GF-D8 (cell line): ENCODE measurements at places on chromosomes 1 and 21.

GRCh38 chr1:27662707-27663393 is 9.1 kb downstream of the IFI6 start:
- DNase-seq = peak; percentile 59

DNA sequence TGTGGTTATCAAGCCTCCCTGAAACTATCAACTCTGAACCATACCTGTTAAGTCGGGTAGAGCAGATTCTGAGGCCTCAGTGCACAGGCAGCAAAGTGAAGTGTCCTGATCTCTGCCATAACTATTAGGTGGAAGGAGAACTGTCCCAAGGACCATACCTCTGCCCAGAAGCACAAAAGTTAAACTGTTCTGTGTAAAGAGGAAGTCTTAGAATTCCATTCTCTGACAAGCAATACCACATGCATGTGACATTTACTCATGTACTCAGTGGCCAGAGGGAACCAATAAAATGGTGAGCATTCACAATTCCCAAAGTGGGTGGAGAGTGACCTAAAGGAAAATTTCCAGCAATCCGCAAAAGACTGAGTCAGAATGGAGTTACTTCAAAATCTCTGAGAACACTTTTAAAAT is 61.0 kb downstream of the TOR3A start:
- DNase-seq = peak; percentile 58

GRCh38 chr1:206560007-206560716 is 52.1 kb downstream of the EIF2D start:
- no peak for DNase-seq

DNA sequence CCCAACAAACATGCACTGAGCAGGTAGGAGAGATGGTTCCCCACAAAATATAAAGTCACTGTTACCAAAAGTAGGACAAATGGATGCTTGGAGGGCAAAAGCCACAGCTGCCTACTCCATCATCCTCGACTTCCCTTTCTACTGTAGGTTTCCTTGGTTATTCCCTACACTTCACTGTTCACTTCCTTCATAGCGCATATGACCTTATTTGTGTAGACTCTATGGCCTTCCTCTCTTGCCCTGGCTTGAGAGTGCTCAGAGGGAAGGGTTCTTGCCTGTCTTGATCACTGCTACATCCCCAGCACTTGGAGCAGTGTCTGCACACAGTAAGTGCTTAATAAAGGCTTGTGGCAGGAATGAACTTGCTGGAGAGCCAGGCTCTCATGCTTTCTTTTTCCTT is 14.6 kb upstream of the TRNP1 start:
- no peak for DNase-seq

DNA sequence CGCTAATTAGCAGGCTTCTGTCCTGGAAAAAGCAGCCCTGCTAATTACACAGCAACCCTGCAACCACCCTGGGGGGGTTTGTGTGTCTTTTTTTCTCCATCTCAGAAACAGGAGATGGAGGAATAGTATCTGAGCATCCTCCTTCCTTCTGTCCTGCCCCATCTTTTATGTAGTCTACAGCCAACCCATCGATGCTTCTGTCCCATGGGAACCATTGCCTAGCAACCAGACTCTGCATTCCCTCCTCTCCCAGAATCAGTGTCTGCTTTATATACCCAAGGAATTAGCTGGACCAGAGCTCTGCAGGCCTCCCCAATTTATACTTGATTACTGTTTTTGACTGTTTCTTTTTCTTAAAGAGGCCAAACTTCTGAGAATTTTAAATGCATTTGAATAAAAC is 35.1 kb downstream of the LRRC38 start:
- no peak for DNase-seq

DNA sequence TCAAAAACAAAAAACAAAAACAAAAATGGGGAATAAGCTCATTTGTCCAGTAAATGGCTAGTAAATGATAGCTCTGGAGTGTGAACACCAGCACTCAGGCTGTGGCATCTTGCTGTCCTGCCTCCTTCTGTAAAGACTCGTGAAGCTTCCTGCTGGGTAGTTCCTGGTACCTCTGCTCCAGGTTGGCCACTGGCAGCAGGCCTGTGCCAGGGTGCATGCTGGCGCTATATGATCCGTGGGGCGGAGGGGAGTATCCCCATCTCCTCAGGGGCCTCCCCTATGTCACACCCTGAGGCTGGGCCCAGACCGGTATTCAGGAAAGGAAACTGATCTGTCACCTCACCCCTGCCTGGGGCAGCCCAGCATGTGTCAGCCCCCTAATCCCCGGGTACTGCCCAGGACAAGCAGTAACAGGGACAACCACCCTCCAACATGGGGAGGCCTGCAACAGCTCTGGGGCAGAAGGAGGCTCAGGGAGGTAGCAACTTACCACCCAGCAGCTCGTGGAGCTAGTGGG is 14.1 kb downstream of the ALPL start:
- no peak for DNase-seq

DNA sequence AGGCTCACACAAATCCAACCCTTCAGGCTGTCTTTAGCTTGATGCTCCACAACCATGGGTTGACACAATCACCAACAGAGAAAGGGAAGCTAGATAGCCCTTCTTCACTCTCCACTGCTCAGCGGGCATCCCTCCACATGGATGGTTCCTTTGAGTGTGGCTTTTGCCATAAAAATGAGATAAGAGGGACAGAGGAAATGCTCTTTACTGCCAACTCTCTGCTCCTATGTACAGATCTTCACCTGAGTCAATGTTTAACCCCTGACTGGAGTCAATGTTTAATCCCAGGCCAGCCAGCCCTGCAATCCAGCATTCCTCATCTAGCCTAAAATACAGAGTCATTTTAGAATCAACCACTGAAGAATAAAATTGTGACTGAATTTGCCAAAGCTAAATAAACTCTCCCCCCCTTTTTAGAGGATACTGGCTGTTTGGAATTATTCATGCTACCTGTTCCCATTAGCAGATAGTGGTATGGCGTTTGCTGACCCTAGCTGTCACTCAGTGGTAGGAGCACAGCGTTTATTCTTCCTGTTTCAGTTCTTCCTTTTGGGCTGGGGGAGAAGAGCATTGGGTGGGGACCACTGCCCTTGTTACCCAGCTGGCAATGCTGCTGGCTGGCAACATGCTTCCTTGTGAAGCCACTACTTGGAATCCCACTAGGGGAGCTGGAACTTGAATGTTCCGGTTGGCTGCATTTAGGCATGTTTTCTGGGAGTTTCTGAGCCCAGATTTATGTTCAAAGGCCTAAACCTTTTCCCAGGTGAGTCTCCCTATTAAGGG is 5.2 kb upstream of the PIGR start:
- no peak for DNase-seq

DNA sequence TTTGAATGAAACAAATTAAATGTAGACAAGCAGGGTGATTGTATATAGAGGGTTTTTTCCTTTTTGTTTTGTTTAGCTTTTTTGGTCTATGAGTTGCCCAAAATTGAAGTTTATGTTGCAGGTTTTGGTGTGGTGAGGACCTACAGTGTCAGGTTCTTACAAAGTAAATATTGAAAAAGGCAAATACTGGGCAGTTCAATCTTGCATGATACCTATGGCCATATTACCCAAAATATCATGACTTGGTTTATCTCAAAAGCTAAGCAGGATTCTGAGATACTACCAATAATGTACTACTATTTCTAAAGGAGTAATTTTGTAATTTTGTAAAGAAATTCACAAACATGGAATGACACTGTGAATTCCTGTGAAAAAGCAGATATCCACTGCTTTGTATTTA is 1.8 kb downstream of the DNAJB4 start:
- no peak for DNase-seq

DNA sequence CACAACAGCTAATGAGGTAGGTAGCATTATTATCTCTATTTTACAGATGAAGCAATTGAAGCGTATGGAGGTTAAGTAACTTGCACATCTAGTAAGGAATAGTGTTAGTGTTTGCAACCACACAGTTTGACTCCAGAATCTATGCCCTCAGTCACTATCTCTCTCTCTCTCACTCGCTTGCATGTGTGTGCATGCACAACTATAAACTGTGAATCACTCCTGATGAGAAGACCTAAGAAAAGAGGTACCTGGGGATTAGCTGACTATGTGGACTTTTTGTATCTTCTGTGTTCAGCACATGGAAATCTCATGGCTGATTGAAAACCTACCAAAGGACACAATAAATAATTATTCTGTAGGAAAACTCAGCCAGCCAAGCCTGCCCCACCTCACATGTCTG is 295.5 kb downstream of the BRINP2 start:
- no peak for DNase-seq

GRCh38 chr1:43764581-43764980 is 57.2 kb downstream of the ST3GAL3 start:
- DNase-seq = no peak

DNA sequence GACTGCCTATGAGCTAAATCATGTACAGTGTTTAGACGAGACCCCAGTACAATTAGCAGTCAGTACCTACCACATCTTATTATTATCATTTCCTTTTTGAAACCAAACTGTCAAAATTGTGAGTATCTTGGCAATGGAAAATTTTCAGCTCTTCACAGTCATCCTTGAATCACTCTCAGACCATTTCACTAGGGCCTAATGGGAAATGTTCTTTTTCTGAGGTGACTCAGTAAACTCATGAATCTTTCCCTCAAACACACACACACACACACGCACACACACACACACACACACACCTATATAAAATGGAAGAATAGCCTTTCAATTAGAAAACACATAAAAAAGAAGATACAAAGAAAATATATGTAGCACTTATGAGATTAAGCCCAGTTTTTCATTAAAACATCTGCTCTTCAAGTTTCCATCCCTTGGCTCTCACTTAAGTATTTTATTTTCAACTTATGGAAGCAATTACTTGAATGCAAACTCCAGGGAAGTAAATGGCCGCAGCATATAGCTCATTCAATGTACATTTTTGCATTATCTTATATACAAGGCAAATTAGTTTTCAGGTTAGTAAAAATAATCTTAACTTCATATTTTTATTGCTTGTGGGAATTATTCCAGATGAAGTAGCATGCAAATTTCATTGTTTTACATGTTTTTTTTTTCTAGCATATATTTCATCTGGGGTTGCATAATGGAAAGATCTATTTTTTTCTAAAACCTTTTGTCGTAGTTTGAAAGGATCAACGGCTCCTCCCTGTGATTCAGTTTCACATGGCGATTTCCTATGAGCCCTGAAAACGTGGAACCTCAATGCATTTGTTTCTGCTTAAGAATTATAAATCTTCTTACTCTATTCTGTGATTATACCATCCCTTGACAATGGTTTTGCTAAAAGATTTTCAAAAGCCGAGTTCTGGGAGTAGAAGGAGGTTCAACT is 46.3 kb upstream of the TMPRSS15 start:
- DNase-seq = no peak
